ENCODE measurements at places on chromosomes 7 and 10.

- no peak for DNase-seq
Observed at GRCh38 chr10:114389426-114389825, 14.9 kb downstream of the AFAP1L2 start.

DNA sequence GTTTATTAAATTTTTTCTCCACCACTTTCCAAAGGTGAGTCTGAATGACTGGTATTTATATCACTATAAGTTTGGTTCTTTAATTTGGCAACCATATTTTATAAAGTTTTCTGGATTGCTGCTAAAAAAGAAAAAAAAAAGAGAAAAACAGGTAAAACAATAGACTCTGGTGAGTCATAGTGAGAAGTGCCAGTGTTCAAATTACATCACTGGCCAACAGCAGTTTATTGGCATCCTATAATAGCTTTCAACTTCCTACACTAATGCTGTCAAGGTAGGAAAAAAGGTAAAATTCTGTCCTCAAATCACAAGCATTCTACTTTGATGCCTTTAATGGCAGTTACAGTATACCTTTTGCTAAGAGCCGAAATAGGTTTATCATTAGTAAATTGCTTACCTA, 808.8 kb downstream of the GRM8 start:
- no peak for DNase-seq

DNA sequence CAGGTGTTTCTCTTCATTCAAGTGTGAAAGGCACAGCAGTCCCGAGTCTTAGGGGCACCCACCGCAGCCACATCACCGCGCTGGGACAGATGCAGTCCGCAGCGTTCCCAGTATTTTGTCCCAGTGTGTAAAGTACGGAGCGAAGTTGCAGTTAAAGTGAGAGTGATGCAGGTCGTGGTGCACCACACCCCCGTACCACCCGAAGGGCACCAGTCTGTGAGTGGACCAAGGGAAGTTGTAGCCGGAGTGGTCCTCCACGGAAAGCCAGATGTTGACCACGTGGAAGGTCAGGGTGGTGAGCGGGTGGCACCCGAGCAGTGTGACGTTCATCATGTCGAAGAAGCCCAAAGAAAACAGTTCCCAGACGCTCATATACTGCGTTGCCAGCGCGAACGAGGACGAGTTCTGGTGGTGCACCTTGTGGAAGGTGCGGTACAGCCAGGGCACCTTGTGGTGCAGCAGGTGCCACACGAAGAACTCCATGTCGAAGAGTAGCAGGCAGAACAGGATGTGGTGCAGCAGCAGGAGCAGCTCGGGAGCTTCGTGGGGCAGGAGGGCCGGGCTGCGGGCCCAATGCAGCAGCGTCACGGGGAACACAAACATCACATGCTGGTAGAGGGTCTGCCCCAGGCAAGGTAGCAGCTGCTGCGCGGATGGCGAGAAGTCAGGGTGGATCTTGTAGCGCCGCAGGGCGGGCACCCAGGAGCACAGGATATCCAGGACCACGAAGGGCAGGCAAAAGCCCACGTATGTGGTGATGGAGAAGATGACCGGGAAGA, 526 bp downstream of the CH25H start:
- no peak for DNase-seq

GRCh38 chr7:50730446-50731400, 52.0 kb downstream of the GRB10 start:
- peak; percentile 75 for DNase-seq

DNA sequence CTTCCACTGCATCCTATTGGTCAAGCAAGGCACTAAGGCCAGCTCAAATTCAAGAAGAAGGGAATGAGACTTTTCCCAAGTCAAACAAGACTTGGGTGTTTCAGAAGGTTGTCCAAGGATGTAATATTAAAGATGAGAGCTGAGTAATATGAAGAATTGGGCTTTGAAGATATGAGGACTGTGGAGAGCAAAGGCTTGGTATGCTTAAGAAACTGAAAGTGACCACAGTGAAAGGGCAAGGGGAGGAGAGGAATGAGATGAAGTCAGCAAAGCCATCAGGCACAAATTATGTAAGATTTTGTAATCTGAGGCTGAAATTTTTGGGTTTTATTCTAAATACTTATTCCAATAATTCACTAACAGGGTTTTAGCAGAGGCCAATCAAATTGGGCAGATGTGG, 38.6 kb upstream of the NPY start:
- DNase-seq: no peak

- DNase-seq: no peak
Observed at GRCh38 chr10:49277973-49278372, 21.0 kb upstream of the C10orf71 start.

DNA sequence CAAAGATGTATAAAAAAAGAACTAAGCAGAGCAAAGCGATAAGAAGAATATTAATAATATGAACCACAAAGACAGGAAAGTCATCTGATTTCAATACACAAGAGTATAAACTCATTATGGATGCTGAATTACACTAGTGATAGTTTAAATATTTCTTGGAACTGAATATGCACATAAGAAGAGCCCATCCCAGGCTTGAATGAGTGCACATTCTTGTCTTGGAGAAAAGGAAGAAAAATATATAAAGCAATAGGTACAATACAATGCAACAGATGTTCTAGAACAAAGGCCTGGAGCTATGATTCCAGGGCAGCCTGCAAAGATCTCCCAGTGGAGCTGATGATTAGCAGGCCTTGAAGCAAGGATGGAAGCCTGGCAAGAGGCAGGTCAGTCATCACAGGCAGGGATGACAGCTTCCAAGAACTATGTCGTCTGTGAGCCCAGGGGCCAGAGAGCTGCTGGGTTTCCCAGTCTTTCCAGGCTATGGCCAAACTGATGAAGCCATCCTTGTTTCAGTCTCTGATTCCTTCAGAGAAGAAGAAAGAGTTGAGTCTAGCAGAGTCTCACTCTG, 277.6 kb downstream of the KCNMA1 start:
- peak; percentile 17 for DNase-seq

DNA sequence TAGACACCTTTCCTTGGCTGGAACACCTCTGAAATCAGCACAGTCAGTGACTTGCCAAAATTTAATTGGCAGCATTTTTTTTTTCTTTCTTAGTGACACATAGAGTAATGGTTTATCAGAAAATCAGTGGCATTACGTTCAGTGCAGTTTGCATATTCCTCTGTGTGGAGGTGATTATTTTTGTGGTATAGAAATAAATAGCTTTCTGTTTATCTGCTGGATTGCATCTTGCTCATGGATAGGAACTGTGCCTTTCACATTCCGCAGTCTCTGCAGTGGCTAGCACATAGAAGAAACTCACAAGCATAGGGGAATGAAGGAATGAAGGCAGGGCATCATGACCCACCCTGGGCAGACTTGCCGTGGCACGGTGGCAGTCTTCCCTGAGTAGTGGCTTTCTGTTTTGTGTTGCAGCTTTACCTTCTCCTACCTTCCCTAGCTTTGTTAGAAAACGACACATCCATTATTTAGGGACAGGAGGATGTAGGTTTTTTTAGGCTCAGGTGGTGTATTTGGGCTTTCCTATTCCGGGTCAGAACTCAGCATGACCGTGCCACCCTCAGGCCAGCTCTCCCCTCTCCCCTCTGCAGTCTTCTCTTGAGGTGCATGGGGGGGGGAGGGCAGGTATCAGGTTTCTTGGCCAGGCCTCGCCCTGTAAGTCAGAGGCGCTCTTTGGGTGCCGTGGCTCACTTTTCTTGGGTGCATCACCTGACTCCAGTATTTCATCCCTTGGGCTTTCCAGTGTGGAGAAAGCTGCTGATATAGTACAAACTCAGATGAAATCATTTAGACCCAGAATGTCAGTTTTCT, 112.5 kb upstream of the GJD4 start:
- DNase-seq: no peak

- no peak for DNase-seq
Observed at GRCh38 chr7:131602994-131603372, 46.6 kb upstream of the PODXL start.
